ENCODE measurements at places on chromosomes 7 and 10.

- DNase-seq, result no peak
- H3K27ac ChIP-seq, result no peak overlapping the region
- H3K4me1 ChIP-seq, result peaks cover 3% of the 10 kb centered on the region
- no peak overlapping the region for H3K4me3 ChIP-seq
- H3K27me3 ChIP-seq, result no peaks in the 10 kb centered on the region
Measured at GRCh38 chr10:60681103-60681502, 97.2 kb upstream of the CDK1 start.

- DNase-seq, result no peak
- no peaks in the 10 kb centered on the region for H3K27me3 ChIP-seq
- peaks cover 7% of the 10 kb centered on the region for H3K4me1 ChIP-seq
- no peak overlapping the region for H3K4me3 ChIP-seq
- no peaks in the 10 kb centered on the region for H3K36me3 ChIP-seq
Measured at GRCh38 chr7:6307762-6308161, 35.3 kb upstream of the CYTH3 start.

DNA sequence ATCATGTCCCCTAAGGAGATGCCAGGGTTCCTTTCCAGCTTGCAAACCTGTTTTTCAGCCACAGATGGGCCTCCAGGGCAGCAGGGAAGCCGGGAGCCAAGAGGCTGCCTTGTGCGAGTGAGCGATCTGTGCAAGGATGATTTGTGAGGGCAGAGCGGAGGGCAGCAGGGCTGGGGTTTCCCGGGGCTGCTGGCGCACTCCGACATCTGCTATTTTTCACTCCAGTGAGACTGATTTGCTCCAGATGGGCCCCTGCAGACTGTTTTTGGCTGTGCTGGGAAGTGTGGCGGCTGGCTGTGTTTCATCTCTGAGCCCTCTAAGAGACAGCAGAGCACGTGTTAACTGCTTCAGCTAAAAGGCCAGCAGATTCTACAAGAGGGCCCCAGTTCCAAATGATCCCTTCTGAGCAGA is 466.2 kb downstream of the TYW1 start:
- no peaks in the 10 kb centered on the region for H3K4me1 ChIP-seq
- H3K27me3 ChIP-seq, result no peaks in the 10 kb centered on the region
- H3K27ac ChIP-seq, result no peak overlapping the region
- no peak for DNase-seq
- H3K4me3 ChIP-seq, result no peak overlapping the region
- no peaks in the 10 kb centered on the region for H3K36me3 ChIP-seq

DNA sequence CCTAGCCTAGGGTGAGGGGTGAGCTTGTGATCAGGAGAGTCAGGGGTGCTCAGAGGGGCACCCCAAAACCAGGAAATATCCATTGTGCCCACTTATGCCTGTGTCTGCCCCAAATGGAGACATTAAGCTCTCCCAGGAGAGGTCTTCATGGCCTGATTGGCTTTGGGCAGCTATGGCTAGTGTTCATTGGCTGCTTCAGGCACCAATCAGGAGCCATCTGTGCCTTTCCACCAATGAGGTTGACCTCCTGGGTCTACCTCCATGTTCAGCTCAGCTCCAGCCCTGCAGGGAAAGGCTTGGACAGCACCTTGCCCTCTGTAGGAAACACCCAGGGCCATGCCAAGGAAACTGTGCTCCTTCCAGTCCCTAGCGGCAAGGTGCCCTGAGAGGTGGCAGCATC is 23.9 kb upstream of the HSPB1 start:
- no peaks in the 10 kb centered on the region for H3K36me3 ChIP-seq
- H3K27me3 ChIP-seq, result peaks cover 35% of the 10 kb centered on the region
- DNase-seq, result no peak
- peaks cover 2% of the 10 kb centered on the region for H3K4me1 ChIP-seq

DNA sequence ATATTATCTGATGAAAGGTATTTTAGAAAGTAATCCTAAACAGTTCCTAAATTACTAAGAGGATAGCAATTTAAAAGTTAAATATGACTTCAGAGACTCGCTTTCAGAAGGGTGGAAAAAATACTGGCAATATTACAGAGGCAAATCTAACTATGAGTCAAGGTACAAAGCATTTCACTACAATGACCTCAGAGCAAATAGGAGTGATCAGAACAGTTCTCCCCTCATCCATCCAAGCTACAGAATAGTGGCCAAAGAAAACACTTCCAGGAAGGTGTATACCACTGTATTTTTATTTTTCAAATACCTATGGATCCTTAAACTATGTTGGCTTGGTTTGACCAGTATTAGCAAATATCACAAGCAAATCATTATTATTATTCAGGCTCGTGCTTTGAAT is 112.8 kb upstream of the ODAD2 start:
- no peaks in the 10 kb centered on the region for H3K36me3 ChIP-seq
- no peak overlapping the region for H3K27ac ChIP-seq
- H3K27me3 ChIP-seq, result no peaks in the 10 kb centered on the region
- H3K4me3 ChIP-seq, result no peak overlapping the region
- DNase-seq, result no peak
